ENCODE measurements at places on chromosomes 12 and 14. TPM values are rescaled to one million over a fixed set of nuclear protein-coding genes. Genes with fewer than 3 reads are reported as not detected.

- no peak for DNase-seq
- no peaks in the 10 kb centered on the region for H3K27me3 ChIP-seq
These were observed 1069.0 kb downstream of the FSCB start for GRCh38 chr14:43438056-43438455.

GRCh38 chr12:81962126-81962856, 203.1 kb upstream of the PPFIA2 start:
- no peak for DNase-seq
- H3K4me1 ChIP-seq = no peaks in the 10 kb centered on the region
- no peaks in the 10 kb centered on the region for H3K27me3 ChIP-seq
- no peak overlapping the region for H3K4me3 ChIP-seq

- H3K36me3 ChIP-seq = no peaks in the 10 kb centered on the region
- no peak overlapping the region for H3K4me3 ChIP-seq
- H3K27ac ChIP-seq = no peak overlapping the region
These were observed 220.3 kb downstream of the KTN1 start for GRCh38 chr14:55800156-55800785.

- H3K27me3 ChIP-seq = no peaks in the 10 kb centered on the region
- no peak overlapping the region for H3K27ac ChIP-seq
- peaks cover 12% of the 10 kb centered on the region for H3K4me1 ChIP-seq
- no peak overlapping the region for H3K4me3 ChIP-seq
- no peaks in the 10 kb centered on the region for H3K36me3 ChIP-seq
These were observed 40.5 kb downstream of the PSMA6 start for GRCh38 chr14:35332517-35333263.

DNA sequence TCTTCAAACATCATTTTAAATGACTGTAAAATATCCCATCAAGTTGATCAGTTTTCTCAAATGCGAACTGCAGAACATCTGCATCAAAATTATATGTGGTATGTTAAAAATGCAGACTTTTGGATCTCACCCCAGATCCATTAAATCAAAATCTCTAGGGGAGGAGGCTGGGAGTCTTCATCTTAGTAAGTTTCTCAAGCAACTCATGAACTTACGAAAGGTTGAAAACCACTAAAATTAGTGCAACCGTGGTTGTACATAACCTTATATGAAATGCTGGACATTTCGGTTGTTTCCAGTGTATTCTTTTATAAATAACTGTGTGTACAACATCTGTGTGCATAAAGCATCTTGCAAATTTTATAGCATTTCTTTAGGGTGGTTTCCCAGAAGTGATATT, 39.2 kb downstream of the ZFP36L1 start:
- H3K27ac ChIP-seq = no peak overlapping the region
- H3K36me3 ChIP-seq = no peaks in the 10 kb centered on the region
- H3K27me3 ChIP-seq = no peaks in the 10 kb centered on the region
- peaks cover 7% of the 10 kb centered on the region for H3K4me1 ChIP-seq
- no peak overlapping the region for H3K4me3 ChIP-seq
- no peak for DNase-seq

DNA sequence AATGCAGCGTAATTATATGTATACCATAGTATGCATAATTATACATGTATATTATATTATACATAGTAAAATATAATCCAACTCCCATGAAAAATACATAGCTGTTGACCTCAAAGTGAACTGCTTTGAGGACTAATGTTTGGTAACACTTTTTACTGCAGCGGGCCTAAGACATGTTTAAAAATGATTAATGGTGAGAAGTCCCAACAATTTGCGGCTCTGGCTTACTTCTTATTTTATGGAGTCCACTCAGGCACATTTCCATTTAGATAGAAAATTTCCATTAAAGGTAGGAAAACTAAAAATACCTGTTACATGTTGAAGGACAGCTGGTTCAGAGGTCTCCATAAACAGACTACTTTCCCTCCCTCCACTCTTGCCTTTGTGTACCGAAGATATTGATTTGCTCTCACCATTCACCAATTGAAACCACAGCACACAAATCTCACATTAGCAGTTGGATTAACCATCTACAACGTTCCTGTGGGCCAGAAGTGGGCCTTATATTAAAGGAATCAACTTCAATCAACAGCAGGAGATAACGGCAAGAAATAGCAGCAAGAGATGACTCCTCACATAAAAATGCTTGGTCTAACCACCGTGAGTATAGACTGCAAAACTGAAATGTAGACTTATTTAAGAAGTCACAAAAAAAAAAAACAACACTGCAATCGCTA, 14.1 kb upstream of the NT5DC3 start:
- H3K36me3 ChIP-seq = no peaks in the 10 kb centered on the region
- H3K27ac ChIP-seq = no peak overlapping the region
- H3K4me1 ChIP-seq = peaks cover 44% of the 10 kb centered on the region
- DNase-seq = no peak

- H3K4me1 ChIP-seq = peaks cover 30% of the 10 kb centered on the region
- no peaks in the 10 kb centered on the region for H3K27me3 ChIP-seq
- peak overlapping the region; percentile 99 for H3K27ac ChIP-seq
- peak overlapping the region; percentile 99 for H3K4me3 ChIP-seq
- H3K36me3 ChIP-seq = peaks cover 4% of the 10 kb centered on the region
- DNase-seq = no peak
These were observed 2.3 kb downstream of the CFL2 start for GRCh38 chr14:34711796-34712712.

DNA sequence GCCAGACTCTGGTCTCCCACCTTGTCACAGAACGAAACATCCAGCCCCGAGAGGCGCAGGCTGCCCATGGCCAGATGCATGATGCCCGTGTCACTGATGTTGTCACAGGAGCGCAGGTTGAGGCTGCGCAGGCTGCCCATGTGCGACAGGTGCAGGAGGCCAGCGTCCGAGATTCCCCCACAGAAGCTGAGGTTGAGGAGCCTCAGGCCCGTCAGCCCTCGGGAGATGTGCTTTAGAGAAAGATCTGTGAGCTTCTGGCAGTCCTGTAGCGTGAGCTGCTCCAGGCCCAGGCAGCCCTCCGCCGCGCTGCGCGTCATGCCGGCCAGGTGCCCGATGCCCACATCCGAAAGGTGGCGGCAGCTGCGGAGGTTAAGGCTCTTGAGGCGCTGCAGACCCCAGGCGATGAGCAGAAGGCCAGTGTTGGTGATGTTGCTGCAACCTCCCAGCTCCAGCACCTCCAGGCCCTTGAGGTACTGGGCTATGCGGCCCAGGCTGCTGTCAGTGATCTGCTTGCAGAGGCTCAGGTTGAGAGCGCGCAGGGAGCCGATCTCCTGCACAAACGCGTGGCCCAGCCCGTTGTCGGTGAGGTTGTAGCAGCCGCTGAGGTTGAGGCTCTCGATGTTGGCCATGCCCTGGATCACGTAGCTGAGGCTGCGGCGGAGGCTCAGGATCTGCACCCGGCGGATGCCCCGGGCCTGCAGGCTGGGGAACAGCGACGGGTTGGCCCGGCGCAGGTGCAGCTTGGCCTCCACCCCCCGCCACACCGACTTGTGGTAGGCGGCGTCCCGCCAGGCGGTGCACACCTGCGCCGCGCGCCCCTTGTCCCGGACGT, 991 bp downstream of the FBXL14 start:
- H3K4me3 ChIP-seq = peak overlapping the region; percentile 83
- DNase-seq = no peak
- H3K27me3 ChIP-seq = no peaks in the 10 kb centered on the region
- peak overlapping the region; percentile 65 for H3K27ac ChIP-seq
- no peaks in the 10 kb centered on the region for H3K36me3 ChIP-seq

DNA sequence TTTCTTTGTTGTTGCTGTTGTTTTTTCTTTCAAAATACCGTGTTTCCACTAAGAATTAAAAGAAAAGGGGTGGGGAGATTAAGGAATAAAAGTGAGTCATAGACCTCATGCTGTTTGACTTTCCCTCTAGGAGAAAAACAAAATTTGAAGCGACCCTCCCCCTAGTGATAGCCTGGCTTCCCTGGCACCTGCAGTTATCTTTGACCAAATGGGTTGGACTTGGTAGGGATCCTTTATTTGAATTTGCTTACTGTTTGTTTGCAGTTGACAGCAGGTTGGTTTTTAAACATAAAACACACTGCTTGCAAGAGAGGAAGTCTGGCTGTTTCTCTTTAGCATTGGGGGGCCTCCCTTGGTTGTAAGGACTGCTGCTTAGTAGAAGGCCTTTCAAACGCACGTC, 14.0 kb downstream of the OTX2 start:
- DNase-seq = no peak
- no peak overlapping the region for H3K4me3 ChIP-seq
- no peaks in the 10 kb centered on the region for H3K4me1 ChIP-seq
- H3K36me3 ChIP-seq = no peaks in the 10 kb centered on the region

DNA sequence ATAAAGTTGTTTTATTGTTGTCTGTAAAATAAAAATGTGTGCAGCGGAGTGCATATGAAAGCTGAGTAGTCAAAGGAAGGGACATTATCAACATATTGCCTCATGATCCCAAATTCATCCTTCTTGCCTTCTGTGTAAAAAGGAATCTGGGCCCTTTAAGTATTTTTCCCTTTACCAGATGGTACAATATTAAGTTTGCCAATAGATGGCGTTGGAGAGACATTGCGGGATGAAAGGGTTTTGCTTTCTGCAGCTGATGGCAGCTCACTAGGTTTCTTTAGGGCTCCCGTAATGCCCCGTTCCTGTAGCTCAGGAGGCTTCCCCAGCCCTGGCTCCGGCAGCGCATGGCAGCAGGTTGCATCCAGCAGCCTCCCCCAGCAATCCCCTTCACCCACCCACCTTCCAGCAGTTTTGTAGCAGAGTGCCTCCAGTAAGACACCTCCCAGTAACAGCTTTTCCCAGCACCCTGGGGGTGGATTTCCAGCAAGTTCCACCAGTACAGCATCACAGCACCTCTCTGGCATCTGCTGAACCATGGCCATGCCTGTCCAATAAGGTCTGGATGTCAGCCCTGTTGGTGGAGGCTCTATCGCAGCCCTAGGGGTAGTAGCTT, 354.4 kb downstream of the MED13L start:
- H3K4me1 ChIP-seq = no peaks in the 10 kb centered on the region
- no peak overlapping the region for H3K27ac ChIP-seq
- no peaks in the 10 kb centered on the region for H3K27me3 ChIP-seq
- DNase-seq = no peak
- H3K4me3 ChIP-seq = no peak overlapping the region

DNA sequence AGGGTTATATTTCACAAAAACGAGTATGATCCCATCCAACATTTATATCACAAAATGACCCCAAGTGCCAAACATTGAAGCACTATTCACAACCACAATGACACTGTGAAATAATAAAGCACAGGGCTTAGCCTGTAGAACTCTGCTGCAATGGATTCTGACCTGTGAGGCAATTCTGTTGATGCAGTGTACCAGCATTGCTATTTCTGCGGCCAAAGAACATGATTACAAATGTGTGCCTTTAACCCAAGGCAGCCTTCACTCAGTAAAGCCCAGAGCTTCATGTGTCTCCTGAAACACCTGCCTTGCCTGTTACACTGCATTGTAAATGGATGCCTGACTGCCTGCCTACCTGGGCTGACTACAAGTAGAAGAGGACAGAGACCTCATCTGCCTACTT, 158.0 kb downstream of the PPM1H start:
- no peaks in the 10 kb centered on the region for H3K27me3 ChIP-seq
- no peaks in the 10 kb centered on the region for H3K36me3 ChIP-seq
- no peak overlapping the region for H3K27ac ChIP-seq
- no peak for DNase-seq

DNA sequence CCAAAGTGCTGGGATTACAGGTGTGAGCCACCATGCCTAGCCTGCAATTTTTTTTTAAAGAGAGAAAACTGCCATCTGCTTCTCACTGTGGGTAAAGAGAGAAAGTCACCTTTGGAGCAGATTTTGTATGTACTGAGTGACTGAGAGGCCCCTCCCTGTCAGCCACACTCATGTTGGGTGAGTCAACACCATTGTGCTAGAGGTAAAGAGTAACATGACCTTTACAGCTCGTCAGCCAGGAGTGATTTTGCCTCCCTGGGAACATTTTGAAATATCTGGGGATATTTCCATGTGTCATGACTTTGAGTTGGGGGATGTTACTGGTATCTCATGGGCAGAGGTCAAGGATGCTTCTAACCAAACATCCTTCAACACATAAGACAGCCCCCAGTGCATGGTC, 115.2 kb downstream of the KSR2 start:
- H3K27ac ChIP-seq = no peak overlapping the region
- no peaks in the 10 kb centered on the region for H3K4me1 ChIP-seq
- H3K4me3 ChIP-seq = no peak overlapping the region
- H3K36me3 ChIP-seq = no peaks in the 10 kb centered on the region
- no peak for DNase-seq

DNA sequence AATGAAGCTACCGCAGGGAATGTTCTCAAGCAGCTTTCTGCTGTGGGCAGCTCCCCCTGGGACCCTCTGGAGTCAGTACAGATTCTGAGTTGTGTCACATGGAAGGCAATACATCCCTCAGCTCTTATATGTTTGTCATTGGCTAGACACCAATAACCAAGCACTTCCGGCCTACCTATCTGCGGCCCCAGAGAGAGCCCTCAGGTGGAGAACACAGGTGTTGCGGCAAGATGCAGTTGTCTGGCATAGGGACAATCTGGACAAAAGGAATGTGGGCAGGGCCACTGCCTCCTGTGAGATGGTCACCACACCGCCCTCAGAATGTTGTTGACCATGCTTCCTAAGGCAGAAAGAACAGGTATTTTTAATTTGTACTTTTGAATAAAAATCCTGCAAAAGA, 118.7 kb downstream of the BRMS1L start:
- no peak for DNase-seq
- H3K27me3 ChIP-seq = no peaks in the 10 kb centered on the region
- H3K36me3 ChIP-seq = no peaks in the 10 kb centered on the region
- H3K27ac ChIP-seq = no peak overlapping the region

DNA sequence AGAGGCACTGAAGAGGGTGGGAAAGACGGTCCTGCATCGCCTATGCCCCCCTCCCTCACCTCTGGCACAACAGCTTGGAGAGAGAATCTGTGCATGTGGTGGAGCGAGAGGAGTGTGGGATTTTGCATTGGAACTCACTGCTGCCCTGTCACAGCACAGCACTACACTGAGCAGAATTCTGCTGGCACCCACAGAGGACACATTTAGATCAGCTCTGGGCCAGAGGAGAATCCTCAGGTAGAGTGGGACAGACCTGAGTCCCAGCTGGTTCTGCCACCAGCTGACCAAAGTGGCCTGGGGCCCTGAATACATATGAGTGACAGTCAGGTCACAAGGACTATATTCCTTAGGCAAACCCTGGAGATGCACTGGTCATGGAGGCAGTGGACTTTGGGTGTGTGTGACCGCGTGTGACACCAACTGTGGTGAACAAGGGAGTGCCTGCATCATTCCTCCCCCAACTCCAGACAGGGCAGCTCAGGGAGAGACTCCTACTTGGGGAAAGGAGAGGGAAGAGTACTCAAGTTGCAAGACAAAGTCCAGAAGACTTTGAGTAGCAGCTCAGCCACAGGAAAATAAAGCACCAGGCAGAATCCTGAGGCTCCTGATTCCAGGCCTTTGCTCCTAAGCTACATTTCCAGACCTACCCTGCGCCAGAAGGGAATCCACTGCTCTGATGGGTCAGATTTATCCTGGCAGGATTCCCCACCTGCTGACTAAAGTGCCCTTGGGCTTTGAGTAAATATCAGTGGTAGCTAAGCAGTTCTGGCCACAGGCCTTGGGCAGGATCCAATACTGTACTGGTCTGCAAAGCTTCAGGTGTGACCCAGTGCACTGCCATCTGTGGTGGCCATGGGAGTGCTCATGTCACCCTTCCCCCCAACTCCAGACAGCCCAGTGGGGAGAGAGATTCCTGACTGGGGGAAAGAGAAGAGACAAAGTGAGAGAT, 10.6 kb upstream of the ACOT1 start:
- no peaks in the 10 kb centered on the region for H3K27me3 ChIP-seq
- DNase-seq = no peak

PTGER2 gene
- total RNA-seq = 4.3 TPM

TIMELESS gene
- 4.4 TPM for total RNA-seq

IGFBP6 gene
- 2,150 TPM for total RNA-seq

GCH1 gene
- total RNA-seq = 2.8 TPM

CCDC92 gene
- total RNA-seq = 34.4 TPM

TAS2R7 gene
- not detected for total RNA-seq

KLRB1 gene
- total RNA-seq = 1.6 TPM

RPS29 gene
- total RNA-seq = 4,116 TPM

Measured in thoracic aorta (tissue), 2 donors.